Lower leg skin (tissue), 4 donors: ENCODE measurements at places on chromosomes 7 and 10. TPM values are rescaled to one million over a fixed set of nuclear protein-coding genes. Genes with fewer than 3 reads are reported as not detected.

DNA sequence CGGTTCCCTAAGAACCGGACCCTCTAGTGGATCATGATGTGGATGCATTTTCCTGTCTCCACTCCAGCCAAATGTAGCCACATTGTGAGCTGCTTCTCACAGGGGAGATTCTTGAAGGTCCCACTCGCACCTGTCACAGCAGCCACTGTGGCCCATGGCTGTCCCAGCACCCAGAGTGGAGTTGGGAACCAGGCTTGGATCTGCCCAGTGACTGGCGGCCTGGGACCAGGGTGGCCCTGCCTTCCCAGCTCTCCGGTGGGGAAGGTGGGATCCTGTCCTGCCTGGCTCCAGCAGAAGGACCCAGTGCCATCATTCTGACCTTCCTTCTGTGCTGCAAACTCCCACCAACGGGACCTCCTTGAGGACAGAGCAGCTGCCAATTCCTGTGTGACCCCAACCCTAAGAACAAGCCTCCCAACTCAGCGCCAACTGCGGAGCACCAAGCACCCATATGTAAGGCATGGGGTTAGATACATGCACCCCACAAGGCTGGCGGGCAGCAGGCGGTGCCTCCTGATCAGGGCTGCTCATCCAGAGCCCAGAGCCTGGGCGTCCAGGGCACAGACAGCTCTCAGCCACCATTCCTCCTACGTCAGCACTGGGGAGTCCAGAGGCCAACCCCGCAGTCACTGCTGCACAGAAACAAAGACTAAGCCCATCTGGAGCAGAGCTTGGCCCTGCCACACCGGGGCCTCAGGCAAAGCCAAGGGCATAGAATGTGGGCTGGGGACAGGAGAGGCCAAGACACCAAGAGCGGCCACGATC, 28.8 kb downstream of the EBF3 start:
- no peak for DNase-seq

DNA sequence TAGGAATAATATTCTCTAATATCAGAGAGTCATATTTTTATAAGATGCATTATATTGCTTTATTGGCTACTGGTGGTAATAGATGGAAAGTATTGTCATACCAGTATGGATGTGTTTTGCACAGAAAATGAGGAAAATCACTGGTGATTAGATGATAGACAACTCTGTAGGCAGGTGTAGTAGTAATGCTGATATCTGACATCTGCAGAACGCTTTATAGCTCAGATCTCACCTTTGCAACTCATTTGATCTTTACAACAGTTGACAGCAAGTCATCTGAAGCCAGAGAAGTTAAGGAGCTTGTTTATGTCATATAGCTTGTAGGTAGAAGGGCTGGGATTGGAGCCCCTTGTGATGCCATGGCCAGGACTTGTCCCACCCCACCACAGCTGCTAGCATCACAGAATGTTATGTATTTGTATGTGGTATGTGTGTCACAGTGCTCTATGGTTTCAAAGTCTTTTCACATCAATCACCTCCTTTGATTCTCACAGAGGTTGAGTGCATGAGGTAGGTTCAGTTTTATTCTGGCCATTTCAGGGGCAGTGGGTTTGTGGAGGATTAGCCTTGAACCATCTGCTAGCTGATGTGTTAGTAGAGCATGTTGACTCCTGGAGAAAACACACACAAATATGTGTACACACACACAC, 140.0 kb downstream of the SORCS3 start:
- DNase-seq: no peak

The HNRNPA2B1 gene
- 78.1 TPM for total RNA-seq

GRCh38 chr10:75400163-75400770, 1.3 kb downstream of the ZNF503 start:
- DNase-seq: no peak

DNA sequence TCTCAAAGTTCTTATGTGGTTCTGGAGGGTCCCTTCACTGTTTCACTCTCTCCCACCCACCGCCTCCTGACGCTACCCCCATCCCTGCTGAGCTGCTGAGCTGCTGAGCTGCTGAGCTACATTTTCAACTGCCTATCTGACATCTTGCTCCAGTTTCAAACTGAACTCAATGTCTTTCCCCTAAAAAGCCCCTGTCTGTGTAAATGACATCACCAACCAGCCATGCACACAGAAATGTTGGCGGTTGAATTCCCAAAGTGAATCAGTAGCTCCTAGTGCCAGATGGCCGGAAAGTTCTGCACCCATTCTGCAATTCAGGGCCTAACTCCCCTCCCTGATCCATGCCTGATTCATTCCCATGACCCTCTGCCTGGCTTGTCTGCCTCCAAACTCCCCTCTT, 71.2 kb downstream of the WNT2 start:
- DNase-seq: no peak

- DNase-seq: no peak
Observed at GRCh38 chr7:111256391-111256790, 165.5 kb downstream of the LRRN3 start.

- no peak for DNase-seq
Observed at GRCh38 chr10:29794776-29795611, 160.2 kb upstream of the SVIL start.

DNA sequence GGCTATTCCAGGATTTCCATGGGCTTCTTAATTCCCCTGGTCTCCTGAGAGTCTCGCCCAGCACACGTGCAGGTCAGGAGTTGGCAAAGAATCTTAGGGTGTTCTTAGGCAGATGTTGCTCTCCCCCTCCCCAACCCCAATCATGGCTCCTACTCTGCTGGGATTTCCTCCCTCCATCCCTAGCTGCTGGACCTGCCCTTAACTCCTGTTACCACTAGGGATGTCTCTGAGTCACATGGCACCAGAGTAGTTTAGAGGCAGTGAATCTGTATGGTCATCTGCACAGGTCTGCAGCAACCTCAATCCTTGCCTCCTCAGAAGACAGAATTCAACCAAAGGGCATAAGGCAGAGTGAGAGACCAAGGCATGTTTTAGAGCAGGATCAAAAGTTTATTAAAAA, 51.8 kb upstream of the CHST3 start:
- no peak for DNase-seq

The EIF5AL1 gene
- 0.08 TPM for total RNA-seq

DNA sequence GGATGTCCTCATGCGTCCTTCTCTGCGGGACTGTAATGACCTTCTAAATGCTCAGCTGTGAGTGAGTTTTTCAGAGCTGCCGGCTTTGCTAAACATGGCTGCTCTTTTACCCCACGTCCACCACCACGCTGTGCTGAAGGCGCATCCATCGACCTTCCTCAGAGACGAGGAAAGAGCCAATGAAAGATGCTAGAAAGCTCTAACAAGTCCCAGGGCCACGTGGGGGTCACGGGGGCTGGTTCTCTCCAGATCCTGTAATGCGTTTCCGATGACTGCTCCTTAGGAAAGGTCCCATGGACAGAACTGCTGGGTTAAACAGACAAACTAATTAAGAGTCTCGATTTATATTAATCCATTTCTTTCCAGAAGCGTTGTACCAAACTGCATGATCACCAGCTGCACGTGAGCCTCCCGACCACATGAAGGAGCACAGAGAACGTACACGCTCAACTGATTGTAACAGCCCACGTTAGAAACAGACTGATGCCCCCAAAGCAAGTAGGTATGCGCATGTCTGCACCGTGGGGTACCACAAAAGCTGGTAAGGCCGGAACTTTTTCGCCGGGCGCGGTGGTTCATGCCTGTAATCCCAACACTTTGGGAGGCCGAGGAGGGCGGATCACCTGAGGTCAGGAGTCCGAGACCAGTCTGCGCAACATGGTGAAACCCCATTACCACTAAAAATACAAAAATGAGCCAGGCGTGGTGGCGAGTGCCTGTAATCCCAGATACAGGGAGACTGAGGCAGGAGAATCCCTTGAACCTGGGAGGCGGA, 109.6 kb downstream of the TCERG1L start:
- DNase-seq: peak; percentile 56

DNA sequence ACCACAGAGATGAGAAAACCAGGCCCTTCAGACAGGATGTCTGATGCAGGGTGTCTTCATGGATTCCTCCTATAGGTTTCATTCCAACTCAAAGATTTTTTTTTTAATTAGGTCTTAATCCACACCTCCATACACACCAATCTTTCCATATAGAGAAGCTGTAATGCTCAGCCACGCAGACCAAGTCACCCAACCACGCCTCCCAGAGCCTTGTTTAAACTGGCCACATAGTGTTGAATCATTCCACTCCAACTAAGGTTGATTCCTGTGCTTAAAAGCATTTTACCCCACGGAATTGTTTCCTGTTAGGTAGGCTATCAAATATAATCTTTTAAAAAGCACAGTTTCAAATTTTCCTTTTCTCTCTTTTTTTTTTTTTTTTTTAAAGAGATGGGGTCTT, 153.6 kb downstream of the TYW1B start:
- DNase-seq: no peak

DNA sequence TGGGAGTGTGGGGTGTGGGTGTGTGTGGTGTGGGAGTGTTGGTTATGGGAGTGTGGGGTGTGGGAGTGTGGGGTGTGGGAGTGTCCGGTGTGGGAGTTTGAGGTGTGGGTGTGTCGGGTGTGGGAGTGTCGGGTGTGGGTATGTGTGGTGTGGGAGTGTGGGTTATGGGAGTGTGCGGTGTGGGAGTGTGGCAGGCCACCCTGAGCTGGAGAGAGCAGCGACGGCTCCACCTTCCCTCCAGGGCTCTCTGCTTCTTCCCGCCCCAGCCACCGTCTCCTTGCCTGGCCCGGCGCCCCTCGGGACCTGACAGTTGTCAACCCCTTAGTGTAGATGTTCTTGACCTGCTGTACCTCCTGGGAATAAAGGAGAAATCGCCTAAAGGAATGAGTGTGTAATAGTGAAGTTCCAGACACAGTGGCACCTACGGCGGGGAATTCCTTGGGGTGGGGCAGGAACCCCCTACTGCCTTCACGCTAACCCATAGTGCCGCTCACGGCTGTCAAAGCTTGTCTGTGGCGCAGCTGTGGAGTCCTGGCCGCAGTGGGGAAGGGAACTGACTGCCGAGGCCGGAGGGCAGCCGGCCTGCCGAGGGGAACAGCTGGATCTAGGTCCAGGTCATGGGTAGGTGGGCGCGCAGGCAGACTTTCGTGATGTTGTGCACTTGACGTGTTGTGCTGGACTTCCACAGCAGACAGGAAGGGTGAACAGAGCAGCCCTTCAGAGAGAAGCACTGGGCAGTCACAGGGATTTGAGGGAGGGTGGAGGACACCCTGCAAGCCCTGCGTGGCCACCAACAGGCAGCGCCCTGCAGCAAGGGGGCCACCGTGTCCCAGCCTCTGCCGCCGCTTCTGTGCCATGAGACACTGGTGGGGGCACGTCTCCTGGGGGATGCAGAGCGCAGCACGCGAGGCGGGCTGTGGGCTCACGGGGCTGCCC, 49.0 kb upstream of the EN2 start:
- no peak for DNase-seq

The GSTO1 gene
- total RNA-seq: 63.8 TPM

DNA sequence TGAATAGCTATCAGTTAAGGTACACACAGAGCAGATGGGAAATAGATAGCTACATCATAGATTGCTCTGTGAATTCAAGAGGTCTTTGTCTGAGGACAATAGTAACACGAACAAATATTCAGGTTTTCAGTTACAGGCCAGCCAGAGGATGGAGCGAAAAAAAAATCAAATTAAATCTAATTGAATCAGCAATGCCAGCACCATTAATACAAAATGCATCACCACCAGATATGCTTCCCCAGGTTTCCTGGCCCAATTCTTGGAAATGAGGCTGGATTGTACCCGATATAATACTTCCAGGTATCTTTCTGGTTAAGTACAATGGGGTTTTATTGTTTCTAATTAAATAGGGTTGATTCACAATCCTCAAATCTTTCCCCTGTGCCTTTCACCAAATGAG, 975.8 kb upstream of the AUTS2 start:
- no peak for DNase-seq

The ACBD7 gene
- 0.23 TPM for total RNA-seq

The DCLRE1C gene
- 17.3 TPM for total RNA-seq

GRCh38 chr10:70321233-70321632, 37.4 kb upstream of the NPFFR1 start:
- no peak for DNase-seq

GRCh38 chr7:91228927-91229558, 35.2 kb upstream of the FZD1 start:
- no peak for DNase-seq

DNA sequence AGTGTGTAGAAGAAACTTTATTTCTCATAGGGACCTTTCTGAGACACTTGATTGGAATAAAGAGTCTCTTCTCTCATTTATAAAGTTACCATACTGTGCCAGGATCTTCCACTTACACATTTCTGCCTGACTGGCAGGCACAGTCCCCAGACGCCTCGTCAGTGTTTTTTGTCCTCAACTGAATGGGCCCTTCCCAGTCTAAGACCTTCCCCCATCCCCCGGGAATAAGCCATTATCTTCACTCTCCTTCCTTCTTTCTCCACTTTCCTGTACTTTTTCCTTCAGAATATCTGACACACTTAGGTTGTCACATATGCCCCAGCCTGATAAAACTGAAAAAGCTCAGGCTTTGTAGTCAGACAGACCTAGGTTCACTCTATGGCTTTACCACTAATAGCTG, 35.3 kb upstream of the KCNIP2 start:
- DNase-seq: no peak

DNA sequence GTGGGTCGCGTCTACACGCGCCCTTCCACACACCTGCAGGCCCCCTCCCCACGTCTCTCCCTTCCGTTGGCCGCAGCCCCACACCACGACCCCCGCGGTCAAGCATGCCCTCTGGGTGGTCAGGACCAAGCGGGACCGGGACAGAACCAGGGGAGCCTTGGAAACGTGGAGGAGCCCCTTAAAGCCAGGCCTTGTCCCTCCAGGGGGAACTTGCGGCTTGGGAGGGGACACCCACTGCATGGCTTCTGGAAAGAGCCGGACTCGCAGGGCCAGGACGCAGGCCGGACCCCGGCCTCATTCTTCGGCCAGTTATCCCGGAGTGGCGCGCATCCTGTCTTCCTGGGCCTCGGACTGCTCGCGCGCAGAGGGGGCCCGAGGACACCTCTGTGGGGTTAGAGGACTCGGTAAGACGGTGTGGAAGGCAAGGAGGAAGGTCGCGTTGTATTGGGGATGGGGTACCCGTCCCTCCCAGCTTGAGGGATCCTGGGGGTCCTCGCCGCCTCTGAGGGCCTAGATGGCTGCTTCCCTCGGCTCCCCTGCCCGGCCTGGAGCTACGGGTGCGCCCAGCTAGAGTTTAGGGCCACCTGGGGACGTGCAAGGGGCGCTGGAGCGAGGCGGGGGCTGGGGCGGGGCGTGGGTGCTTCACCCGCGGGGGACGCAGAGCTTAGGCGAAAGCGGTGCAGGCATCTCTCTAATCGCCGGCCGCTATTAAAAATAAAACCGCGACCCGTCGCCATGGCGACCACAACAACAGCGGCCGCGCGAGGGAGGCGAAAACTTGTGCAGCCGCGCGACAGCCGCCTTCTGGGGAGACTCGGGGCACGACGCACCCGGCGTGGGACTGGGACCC, 1.8 kb upstream of the PDGFA start:
- DNase-seq: no peak

The NMT2 gene
- 18.6 TPM for total RNA-seq

DNA sequence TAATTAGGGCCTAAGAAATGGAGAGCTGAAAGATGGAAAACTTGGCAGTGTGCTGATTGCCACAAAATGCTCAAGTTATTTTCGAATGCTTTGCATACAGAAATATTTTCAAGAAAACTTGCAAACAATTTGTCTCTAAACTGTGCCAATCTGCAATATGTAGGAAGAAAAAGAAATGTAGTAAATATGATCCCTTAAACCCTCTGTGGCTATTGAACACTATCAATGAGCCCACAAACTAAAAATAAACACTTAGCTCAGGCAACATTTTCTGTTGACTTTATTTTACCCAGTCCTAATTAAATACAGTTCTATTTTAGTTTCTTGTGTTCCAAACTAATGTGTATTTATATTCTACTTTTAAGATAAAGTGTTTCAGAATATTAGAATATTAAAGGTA, 342.1 kb downstream of the SEMA3D start:
- DNase-seq: no peak

The ARHGAP22 gene
- total RNA-seq: 1.9 TPM
